ENCODE measurements at places on chromosomes 13 and 19.

GRCh38 chr13:114013336-114013735, 39.5 kb upstream of the C13orf46 start:
- DNase-seq = no peak

GRCh38 chr13:113607056-113607888, 22.7 kb downstream of the TFDP1 start:
- no peak for DNase-seq

DNA sequence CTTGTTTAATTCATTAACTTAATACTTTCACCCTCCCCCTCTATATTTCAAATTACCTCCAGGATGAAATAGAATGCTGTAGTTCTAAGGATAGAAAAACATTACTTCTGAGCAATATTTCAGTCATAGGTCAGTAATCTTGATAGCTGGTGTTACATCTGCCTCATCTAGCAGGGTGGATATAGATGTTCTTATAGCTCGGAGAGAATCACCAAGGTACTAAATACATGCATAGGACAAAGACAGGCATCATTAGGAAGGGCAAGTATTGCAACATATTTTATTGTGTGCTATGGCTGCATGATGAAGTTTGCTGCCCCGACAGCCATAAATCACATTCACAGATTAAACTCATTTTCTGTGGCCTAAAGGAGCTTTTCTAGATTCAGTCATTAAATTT, 601.0 kb downstream of the FGF9 start:
- no peak for DNase-seq

DNA sequence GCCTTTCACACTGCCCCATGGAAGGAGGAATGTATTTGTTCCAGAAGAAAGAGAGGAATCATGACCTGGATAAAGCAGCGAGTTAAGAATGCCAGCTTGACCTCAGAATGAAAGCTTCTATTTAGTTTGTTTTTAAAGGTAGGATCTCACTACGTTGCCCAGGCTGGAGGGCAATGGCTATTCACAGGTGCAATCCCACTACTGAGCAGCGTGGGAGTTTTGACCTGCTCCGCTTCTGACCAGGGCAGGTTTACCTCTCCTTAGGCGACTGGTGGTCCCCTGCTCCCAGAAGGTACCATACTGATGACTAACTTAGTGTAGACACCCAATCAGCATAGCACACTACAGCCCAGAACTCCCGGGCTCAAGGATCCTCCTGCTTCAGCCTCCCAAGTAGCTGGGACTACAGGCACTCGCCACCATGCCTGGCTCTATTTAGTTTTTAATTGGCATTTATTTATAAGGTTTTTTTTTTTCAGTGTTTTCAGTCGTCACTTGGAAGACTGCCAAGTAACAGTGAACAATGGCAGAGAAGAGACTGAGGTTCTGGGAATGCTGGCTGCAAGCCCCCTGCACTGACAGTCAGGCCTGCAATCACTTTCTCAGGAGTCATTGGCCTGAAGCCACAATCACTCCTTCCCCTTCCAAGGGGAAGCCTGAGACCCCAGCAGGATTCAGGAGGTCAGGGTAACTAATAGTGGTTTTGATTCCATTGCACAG, 73.1 kb downstream of the EPS15L1 start:
- no peak for DNase-seq

DNA sequence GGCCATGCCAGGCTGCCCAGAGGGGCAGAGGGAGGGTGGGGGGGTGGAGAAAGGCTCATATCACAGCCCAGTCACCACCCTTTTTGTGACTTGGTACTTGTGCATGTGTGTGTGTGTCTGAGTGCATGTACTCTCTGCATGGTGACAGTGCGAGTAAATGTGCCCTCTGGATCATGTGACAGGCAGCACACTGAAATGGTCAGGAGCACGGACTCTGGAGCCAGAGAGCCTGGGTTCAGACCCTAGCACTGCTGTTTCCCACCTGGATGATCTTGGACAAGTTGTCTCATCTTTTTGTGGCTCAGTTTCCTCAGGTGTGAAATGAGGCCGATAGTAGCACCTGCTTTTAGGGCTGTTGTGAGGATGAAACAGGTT, 2.0 kb downstream of the CIC start:
- no peak for DNase-seq

DNA sequence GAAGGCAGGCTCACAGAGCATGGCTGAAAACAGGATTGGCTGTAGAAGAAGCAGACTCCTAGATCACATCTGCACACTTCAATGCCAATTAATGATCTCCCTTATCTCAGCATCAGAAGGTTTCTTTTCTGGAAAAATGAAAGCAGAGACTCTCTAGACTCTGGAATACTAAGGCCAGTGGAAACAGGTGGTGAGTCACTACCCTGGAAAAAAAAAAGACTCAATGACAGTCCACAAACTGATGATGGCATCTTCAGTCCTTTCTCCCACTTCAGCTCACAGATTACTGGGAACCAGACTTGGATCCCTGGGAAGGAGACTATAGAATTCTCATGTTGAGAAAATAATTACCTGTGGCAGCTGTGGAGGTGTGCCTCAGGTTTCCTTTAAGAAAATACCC, 47.5 kb upstream of the MBNL2 start:
- no peak for DNase-seq

GRCh38 chr13:46871557-46871956, 25.3 kb downstream of the HTR2A start:
- DNase-seq = no peak

DNA sequence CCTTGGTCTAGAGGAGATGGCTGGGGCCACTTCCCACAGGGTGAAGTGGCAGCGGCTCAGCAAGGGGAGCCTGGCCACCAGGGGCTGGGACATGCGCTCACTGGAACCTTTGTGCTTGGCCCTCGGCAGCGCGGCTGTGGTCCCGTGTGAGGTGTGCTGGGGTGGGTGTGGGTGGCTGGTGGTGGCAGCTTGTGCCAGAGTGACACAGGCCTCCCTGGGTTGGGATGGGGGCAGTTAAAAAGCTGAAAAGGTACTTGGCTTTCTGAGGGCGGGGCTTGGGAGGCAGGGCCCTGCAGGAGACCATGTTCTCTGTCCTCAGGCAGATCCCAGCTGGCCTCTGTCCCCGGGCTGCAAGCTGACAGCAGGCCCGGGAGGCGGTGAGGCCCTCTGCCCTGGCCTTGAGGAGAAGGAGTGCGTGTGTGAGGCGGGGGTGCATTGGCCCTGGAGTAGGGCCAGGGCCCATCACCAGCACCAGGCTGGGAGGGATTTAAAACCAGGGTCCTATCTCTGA, 17.3 kb downstream of the MPND start:
- DNase-seq = no peak

DNA sequence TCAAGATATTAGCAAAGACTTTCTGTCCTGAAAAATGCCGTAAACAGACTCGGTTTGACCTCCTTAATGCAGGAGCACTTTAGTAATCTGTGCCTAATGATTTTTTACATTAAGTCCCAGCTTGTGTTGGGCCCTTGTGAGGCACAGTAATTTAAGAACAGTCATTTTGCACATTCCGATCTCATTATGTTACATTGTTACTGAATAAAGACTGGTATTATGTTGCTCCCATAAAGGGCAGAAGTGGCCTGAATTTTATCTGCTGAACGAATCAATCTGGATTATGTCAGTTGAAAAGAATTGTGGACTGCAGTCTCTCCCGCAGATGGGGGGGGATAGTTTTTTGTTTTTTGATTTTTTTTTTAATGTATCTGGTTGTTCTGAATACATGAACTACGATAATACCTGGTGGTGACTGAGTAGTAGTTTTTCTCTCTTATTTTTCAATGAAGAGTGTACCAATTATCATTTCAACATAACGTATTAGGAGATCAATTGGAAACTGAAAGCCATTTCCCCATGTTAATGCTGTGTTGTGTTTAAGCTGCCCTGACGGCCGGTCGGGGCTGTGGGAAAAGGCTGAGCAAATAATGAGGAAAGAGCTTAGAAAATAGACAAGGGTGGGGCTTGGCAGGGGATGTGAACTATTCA, 290.2 kb downstream of the ZNF536 start:
- no peak for DNase-seq

DNA sequence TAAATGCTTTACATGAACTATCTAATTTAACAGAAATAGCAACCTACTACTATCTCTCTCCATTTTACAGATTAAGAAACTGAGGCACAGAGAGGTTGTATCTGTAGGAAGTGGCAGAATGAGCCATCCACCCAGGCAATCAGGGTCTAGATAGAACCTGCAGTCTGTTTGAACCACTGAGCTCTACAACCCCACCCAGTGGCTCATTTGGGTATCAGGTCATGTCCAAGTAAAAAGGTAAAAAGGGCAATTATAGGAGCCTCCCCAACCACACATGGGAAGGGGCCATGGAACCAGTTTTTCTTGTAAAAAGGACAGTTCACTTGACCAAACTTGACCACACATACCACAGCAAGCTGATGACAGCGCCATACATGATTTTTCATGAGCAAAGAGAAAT, 92.9 kb upstream of the SGCG start:
- peak; percentile 4 for DNase-seq

GRCh38 chr13:43072394-43072793, 49.0 kb downstream of the DNAJC15 start:
- no peak for DNase-seq

DNA sequence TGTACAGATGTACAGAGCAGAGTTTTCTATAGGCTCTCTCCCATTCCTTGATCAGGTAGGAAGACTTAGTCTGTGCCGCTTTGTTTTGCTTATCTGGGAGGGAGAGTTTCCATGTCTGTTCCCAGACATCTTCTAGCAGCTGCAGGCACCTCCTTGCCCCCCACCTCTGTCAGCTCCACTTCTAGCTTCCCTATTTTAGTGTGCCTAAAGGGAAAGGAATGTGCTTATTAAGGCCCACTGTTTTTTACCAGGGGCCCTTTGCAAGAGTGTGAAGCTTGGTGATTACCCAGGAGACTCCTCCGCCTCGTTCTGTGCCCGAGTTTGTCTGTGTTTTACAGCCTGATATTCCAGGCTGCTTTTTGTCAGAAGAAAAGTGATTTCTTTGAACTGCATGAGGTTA, 1984.4 kb downstream of the OLFM4 start:
- DNase-seq = no peak

- no peak for DNase-seq
Measured at GRCh38 chr19:54677217-54677616, 14.4 kb downstream of the LILRB4 start.

- peak; percentile 79 for DNase-seq
Measured at GRCh38 chr19:43526884-43527859, at the start of gene ETHE1. Gene ETHE1, minus strand, starts transcription at chr19:43527201. Its CDS starts 24 bp downstream, at chr19:43527177.

DNA sequence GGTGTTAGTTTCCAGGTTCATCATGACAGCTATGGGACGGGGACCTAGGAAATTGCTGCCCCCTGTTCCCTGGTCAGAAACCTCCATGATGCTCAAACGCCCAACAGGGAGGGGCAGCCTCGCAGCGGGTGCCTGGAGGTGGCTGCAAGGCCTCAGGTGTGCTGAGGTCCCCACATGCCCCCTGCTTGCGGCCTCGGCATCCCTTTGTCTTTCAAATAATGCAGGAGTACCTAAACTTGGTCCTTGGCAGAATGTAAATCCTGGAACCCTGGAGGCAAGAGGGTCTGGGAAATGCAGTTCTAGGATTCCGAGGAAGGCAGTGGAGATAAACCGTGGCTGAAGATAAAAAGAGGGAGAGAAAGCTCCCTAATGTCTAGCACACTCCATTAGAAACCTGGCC, 52.4 kb downstream of the SKA3 start:
- DNase-seq = no peak

DNA sequence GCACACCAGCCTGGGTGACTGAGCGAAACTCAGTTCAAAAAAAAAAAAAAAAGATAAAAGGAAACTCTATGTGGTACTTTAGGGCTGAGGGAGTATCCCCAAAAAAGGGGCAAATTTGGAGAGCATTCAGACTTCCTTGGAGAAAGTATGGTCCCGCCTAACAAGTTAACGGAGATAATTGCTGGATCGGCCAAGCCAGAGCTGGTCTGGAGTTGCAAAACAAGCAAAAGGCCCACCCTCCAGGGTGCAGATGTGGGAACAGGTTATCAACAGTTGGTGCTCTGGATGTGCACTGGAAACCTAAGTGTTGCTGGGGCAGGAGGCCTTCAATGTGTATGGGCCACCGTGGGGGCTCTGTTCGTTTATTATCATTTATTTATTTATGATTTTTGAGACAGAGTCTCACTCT, 2.8 kb downstream of the IQCN start:
- DNase-seq = no peak

- no peak for DNase-seq
Measured at GRCh38 chr19:18453269-18454024, 15.5 kb upstream of the ISYNA1 start.

- no peak for DNase-seq
Measured at GRCh38 chr13:28379371-28380083, 115.4 kb downstream of the FLT1 start.

DNA sequence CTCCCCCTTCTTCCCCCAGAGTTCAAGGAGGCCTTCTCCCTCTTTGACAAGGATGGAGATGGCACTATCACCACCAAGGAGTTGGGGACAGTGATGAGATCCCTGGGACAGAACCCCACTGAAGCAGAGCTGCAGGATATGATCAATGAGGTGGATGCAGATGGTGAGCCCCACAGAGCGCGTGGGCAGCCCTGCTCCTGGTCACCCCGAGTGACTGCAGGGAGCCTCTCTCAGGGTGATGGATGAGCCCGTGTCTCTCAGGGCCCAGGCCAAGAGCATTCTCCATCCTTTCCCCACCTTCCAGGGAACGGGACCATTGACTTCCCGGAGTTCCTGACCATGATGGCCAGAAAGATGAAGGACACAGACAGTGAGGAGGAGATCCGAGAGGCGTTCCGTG, 7.0 kb downstream of the CALM3 start:
- DNase-seq = no peak

DNA sequence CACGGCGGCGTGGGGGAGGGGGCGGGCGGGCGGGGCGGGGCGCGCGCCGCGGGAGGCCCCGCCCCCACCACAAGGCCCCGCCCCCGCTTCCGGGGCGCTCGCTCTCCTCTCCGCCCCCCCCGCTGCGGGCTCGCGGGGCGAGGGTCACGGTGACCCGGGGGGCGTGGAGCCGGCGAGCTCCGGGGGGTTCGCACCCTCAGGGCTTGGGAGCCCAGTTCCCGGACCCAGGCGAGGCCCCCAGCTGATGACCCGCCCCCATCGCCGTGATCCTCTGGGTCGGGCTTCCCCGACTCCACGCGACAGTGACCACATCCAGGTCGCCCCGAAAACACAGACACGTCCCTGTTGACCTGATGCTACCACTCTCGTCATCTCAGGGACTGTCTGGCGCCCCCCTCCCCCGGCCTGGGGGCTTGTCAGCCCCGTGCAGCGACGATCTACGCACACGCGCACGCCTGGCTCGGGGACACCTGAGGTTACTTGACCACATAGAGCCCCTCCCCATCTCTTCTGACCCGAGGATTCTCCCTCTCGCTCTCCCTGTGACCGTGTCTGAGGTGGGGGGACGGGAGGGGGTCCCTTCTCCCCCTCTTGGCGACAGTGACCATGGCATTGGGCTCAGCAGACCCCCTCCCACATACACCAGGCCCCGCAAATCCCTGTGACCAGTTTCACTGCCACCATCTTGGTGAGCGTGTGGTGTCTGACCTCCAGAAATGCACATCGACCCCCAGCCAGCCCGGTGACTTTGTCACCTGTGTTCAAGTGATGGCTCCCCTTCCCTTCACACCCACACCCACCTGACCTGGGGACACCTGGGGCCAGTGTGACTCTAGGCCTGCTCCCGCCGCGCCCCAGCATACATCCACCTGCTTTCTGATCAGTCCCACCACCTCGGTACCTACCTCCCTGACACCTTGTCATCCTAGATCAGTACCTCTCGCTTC, 670 bp downstream of the MAP2K7 start:
- peak; percentile 50 for DNase-seq
